NCI-H82 (cell line): ENCODE measurements at places on chromosomes 2 and 18.

GRCh38 chr2:102266204-102266603 lies 45.2 kb upstream of the IL1RL1 start:
- no peak for DNase-seq

GRCh38 chr2:178072383-178073301 lies at the start of gene PDE11A:
Gene PDE11A, minus strand, starts transcription at chr2:178072777. Its CDS starts 340 bp downstream, at chr2:178072437.
- peak; percentile 91 for DNase-seq

DNA sequence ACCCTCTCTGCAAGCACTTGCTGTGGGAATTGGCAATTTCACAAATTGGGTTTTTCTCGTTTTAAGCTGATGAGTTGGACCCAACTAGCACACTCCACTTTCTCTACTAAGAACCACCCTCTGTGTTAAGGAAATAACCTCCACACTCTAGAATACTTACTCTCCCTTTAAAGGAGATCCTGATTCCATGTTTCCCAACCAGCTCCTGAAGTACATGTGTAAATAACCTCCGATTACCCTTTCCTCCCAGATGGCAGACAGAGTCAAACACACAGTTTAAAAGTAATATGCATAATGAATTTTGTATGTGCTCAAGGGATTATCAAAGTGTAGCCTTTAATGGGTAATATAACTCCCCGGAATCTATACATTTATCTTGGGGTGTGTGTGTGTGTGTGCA lies 171.3 kb upstream of the OSR1 start:
- peak; percentile 32 for DNase-seq

GRCh38 chr2:102172745-102173144 lies 14.1 kb upstream of the IL1RL2 start:
- DNase-seq, result no peak

DNA sequence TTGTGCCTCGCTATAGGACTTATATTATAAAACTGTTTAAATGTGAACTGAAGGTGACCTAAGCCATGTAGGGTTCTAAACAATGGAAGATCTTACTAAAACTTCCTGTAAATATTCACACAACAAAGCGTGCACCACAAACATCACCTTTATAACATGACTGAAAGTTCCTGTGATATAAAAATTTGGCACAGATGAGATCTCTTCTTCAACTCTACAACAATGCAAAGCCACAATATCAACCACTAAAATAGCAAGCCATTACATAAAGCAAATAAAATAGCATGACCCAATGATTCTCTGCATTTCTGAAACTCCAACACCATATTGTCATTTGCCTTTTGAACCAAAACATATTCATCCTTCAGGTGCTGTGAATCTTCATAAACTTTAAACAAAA lies 3.5 kb downstream of the YES1 start:
- DNase-seq, result no peak

DNA sequence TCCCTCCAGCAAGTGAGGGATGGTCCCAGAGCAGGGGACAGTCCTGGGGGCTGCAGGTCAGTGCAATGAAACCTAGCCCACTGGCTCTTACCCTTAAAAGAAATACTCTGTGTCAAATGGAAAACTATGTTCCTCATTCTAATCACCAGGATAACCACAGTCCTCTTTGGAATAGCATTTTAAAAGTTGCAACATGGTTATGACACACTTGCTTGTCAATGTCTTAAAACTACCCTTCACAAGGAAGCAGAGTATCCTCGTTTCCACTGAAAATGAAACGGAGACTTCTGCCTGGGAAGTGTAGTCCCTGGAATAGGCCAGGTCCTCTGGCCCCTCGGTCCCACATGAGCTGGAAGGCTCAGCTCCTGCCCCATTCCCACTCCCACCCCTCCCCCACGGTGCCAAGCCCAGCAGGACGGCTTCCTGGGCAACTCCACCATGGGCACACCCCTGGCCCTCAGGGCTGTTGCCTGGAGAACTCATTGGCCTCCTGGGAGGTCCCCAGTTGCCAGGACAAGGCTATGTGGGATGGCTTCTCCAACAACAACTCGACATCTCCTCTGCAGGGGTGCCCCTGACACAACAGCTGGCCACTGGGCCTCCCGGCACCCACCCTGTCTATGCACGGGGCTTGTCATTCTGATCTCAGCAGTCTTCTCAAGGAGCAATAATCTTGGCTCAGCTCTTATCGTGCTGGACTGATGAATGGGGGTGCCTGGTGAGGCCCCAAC lies 38.3 kb upstream of the ST3GAL5 start:
- no peak for DNase-seq

- DNase-seq, result no peak
These were observed 140.5 kb upstream of the GYPC start for GRCh38 chr2:126515471-126515870.

GRCh38 chr2:96642564-96643360 lies at the start of gene FER1L5:
Gene FER1L5, plus strand, starts transcription at chr2:96642764. Its CDS starts 73 bp downstream, at chr2:96642837.
- DNase-seq, result peak; percentile 59

DNA sequence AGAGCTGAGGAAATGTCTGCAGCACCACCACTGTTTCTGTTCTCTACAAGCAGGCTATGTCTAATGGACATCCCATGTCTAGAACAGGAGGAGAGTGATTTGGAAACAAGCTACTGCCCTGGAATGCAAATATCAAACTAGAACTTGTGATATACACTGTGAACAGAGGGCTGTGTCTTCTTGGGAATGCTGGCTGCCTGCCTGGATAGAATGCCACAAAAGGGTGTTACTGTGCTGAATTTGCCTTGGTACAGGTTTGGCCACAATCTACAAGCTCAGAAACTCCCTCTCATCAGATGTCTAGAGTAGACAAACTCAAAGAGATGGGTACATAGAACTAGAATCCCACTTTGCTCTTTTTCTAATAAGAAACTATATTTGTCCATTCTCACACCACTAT lies 170.5 kb downstream of the NYAP2 start:
- no peak for DNase-seq

- DNase-seq, result no peak
These were observed 9.4 kb downstream of the RAMP1 start for GRCh38 chr2:237868631-237869342.

DNA sequence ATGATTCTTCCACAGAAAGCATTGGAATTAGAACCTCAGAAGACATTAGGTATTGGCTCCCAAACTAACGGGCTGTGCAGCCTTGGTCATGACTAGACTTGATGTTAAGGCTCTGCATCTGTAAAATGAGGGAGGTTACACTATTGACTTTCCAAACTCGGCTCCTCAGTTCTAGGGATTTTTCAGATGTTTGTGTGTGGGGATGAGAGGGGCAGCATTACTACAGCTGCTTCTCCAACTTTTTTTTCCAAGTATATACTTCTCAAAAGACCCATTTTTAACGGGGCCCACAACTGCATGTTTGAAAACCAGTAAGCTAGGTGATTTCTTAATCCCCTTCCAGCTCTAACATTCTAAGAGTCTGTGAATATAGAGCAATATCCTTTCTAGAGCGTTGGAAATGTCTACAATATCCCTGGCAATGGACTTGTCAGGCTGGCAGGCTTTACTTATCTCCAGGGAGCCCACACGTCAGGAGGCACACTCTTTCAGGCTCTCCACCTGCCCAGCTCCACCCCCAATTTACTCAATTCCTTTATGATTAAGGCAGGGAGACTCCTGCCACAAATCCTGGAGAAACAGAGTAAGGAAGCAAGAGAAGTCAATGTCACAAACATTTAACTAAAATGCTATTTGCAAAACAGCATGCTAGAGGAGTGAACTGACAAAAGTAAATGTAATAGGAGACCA lies 844 bp upstream of the MPV17 start:
- peak; percentile 41 for DNase-seq

DNA sequence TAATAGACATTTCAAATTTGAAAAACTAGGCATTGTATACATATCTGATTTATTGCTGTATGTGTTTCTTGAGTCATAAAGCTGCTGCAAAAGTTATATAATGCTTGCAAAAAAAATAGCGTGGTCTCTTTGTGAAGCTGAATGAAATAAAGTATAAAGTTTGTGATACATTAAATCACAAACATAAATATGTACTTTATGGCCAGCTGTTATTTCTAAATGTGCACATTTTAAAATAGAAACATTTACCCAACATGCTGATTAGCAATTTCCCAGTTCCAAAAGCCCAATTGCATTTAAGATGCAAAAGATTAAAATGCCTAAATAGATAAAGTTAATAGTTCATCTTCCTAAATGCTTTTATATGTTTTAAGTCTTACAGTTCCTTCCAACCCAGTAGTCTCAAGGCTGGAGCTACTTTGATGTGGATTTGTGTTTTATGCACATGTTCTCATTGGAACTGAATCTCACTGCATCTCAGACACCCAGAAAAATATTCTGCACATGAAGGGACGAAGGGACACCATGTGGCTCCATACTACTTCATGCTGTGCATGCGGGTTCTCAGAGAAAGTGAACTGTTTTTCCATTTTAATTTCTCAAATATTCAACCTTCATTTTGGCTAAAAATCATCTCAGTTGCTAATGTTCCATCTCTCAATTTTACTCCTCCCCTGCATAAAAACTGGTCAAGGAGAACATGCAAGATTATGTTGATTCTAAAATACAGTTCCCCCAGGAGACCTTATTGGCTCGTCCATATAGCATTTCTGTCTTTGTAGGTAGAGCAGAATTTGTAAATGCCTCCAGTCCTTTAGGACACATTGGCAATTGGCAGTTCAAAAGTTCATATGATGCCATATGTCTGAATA lies 304.6 kb downstream of the MTX2 start:
- DNase-seq, result no peak

- DNase-seq, result peak; percentile 53
These were observed 1.4 kb downstream of the RAB11FIP5 start for GRCh38 chr2:73111073-73112025.

GRCh38 chr2:135685361-135685760 lies 56.3 kb upstream of the UBXN4 start:
- DNase-seq, result no peak

DNA sequence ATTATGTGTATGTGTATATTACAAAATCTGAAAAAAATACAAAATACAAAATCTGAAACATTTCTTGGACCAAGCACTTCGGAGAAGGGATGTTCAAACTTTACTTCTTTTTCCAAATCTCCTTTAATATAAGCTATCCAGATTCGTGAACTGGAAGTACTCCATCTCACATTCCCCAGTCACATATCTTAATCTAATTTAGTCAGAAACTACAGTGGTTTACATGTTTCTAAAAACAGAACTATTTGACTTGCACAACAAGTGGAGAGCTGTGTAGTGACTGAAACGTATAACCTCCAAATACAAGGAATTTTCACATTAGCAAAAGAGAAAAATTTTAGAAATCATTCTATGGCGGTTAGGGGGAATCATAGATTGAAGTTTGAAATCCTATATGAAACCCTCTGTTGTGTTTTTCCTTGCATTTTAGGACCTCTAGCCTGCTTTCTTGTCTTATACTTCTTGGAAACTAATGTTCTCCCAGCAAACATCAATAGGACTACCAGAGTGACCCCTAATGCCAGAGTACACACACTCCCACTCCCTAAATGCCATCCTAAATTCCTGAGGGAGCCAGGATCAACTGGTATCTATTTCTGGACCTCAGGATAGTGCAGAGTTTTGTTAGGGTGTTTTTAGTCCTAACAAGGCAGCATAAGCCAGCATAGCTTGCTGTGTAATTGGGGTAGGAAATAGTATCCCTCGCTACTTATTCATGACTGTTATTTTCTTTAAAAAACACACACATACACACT lies 30.2 kb upstream of the ROCK1 start:
- no peak for DNase-seq

- no peak for DNase-seq
These were observed 678.6 kb upstream of the CDH2 start for GRCh38 chr18:28855524-28855923.

GRCh38 chr18:3002732-3003131 lies 10.2 kb downstream of the LPIN2 start:
- no peak for DNase-seq

DNA sequence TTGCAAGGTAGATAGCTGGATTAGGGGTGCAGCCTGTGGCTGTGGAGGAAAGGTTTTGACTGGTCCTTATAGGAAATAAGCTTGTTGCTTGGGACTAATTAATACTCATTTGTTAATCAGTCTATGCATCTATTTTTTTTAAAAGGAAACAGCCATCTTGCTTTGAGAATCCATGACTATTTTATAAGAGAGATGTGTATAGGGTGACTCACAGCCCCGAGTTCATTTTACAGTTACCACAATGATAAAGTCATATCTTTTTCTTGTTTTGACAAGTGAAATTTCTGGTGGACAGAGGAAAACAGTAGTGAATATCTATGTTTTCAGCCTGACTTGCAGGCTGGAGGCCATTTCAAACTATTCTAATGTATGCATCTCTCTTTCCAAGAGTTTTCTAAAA lies 193.5 kb upstream of the CCDC68 start:
- no peak for DNase-seq

DNA sequence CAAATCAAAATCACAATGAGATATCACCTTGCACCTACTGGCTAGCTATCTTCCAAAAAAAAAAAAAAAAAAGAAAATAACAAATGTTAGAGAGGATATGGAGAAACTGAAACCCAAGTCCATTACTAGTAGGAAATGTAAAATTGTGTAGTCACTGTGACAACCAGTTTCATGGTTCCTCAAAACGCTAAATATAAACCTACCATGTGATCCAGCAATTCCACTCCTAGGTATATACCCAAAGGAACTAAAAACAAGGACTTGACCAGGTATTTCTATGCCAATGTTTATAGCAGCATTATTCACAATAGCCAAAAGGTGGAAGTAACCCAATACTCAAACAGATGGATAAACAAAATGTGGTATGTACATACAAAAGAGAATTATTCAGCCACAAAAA lies 11.7 kb upstream of the SCRN3 start:
- DNase-seq, result no peak

DNA sequence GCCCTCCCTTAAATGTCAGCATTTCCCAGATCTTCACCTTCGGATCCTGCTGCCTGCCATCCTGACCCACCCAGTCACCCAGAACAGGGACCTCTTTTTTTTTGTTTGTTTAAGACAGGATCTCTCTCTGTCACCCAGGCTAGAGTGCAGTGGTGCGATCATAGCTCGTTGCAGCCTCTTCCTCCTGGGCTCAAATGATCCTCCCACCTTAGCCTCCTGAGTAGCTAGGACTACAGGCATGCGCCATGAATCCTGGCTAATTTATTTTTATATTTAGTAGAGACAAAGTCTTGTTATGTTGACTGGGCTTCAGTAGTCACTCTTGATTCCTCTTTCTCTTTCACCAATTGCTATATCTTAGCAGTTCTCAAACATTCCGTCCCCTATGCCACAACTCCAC lies 39.0 kb downstream of the INSIG2 start:
- no peak for DNase-seq

- DNase-seq, result no peak
These were observed 30.0 kb downstream of the RNF125 start for GRCh38 chr18:32048507-32049091.

DNA sequence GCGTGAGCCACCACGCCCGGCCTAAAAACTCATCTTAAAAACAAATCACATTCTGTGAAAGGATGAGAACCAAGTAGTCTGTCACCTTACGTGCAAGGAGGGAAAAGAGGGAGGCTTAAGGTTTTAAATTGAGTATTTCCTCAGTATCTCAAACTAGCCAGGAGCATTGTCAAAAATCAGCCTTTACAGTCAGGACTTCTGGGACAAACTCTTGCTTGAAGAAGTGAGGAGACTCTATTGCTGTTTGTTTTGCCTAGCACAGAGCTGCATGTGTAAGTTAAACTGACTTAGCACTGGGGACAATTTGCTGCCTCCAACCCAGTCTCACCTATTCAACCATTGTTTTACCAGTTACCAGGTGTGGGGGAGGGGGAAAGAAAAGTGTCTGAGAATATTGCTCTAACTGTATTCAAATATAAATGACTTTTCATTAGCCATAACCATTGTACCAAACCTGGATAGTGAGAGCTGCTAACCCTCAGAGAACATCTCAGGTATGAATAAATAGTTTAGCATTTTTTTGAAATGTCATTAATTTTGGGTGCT lies 3.6 kb downstream of the INO80D start:
- DNase-seq, result no peak

- DNase-seq, result no peak
These were observed 85.2 kb downstream of the EML4 start for GRCh38 chr2:42254186-42254895.

GRCh38 chr2:144240656-144241339 lies 279.1 kb downstream of the ZEB2 start:
- DNase-seq, result no peak
